ENCODE measurements at places on chromosomes 12 and 14.
A peak's percentile ranks its signal among the peaks of the same experiment; 100 is the strongest.

DNA sequence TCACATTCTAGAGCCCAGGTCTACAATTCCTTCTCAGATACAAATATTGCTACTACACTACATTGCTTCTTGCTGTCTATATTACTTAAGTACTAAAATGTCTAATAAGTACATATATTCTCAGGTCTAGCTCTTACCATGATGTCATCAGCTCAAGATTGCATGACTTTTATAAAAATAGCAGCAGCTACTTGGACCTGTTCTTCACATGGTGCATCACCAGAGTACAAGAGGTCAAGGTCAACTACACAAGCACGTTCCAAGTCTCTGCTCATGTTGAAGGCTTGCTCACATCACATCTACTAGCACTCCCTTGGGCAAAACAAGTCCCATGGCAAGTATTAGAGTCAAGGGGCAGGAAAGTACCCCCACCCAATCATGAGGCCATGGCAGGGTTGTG is 465.6 kb downstream of the MED13L start:
- no peak for DNase-seq

DNA sequence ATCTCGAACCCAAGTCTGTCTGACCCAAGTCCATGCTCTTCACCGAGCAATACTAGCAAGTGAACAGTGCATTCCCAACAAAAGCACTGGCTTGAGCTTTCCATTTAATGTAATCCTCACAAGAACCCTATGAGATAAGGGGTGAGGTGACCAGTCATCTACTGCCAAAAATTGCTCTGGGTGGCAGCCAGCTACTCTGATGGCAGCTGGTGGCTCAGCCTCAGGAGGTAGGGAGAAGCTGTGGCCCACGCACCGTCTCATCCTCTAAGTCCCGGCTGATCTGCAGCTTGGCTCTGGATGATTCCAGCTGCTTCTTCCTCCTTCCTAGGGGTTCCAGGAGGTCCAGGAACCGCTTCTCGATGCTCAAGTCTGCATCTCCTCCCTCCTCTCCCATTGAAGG is 75.2 kb downstream of the PLEKHG3 start:
- DNase-seq, result no peak

DNA sequence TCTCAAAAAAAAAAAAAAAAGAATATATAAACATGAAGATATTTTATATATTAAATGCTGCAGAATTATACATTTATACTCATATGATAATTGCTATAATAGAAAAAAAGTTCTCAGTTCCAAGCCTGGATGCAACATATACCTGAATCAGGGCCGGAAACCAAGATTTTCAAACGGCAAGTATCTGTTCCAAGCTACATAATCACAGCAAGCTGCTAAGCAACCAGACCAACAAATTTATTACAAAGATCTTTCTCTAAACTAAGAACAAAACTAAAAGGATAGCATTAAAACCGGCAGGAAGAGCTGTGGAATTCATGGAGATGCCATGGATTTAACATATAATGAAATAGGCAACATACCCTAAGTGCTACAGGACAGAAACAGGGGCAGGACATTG is 7.1 kb downstream of the RACGAP1 start:
- DNase-seq, result no peak

DNA sequence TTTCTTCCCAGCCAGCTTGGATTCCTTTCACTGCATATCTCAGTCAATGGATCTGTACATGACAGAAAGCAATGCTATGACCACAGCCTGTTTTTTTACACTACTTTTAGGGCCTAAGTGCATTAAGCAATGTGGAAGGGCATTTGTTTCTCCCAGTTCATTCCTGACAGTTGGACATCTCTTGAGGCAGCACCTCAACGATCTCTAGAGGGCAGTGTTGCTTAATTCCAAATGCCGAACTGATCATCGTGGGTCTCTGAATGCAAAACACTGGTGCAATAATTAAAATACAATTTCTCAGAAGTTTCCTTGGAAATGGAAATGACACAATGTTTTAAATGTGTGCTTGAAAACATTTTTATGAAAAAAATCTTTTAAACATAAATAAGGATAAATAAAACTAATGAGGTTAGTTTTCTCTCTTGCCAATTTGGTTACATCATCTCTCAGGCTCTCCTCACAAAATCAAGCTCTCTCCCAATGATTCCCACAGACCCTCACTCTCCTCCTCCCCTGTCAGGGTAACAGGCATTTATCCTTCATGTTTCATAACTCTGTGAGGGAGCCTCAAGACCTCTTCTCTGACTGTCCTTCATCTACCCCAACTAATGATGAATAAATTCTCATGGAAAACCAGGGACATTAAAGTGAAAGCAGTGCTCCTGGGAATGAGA is 192.4 kb upstream of the SLC16A7 start:
- DNase-seq, result peak; percentile 79

GRCh38 chr14:46818147-46818546 is 166.6 kb upstream of the RPL10L start:
- no peak for DNase-seq
